ENCODE measurements at places on chromosomes 12 and 14.

- DNase-seq = no peak
Measured at GRCh38 chr14:31429791-31430190, 9.4 kb upstream of the HEATR5A start.

DNA sequence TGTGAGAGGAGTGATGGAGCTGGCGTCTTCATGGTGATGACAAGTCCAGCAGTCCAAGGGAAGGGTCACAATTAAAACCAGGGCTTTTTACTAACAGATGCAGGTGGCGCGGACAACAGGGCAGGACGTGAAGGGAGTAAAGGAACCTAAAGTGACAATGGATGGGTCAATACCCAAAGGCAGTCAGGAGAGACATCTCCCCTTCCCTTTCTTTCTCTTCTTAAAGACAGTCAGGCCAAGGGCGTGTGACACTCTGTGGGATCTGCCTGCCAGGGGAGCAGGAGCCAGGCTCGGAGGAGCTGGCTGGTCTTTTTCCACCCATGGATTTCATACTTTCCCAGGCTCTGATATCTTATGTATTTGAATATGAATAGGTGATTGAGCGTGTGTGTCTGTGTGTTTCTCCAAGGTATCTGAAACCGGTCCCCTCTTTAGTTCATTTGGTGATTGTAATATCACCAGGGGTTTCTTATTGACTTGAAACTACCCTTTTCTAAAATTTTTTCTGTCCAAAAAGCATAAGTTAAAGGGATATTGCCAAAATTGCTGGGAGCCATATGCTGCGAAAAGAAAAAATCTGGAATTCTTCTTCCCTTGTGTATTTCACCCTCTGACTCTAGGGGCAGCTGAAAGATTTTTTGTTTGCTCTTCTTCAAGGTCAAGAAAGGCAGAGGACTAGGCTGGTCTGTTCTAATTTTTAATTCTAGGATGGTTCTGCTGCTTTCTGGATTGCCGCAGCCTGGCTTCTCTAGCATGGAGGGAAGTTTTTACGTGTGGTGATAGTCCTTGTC lies 61.8 kb downstream of the FBXL14 start:
- DNase-seq = no peak

DNA sequence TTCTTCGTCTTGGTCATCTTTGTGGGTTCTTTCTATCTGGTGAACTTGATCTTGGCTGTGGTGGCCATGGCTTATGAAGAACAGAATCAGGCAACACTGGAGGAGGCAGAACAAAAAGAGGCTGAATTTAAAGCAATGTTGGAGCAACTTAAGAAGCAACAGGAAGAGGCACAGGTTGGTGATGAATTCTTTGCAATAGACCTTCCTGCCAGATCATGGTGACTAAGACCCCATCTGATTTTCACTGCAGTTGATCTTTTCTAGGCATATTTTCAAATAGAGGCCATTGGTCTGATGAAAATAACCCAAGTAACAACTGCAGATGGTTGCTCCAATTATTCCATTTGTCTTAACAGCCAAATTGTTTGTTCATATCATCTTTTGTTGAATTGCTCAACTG lies 114.4 kb downstream of the SCN8A start:
- DNase-seq = no peak

DNA sequence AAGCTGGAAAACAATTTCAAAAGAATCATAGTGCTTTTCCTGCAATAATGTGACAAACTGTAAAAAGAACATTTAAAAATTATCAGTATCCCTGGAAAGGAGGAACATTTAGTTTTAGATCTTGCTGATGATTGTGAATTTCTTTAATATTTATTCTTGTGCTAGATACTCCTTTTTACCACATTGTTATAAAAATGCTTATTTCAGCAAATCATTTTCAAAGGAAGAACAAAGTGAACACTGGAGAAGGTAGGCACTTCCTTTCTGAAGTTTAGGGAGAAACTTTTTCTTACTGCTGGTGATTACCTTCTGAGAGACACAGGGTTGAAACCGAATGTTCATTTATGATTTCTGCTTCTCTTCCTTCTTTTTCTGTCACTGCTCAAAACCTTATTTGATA lies 45.1 kb upstream of the C12orf75 start:
- no peak for DNase-seq

GRCh38 chr12:60689137-60689536 lies 1093.3 kb downstream of the SLC16A7 start:
- no peak for DNase-seq

- no peak for DNase-seq
Measured at GRCh38 chr12:66190519-66191370, 1.7 kb downstream of the IRAK3 start.

- no peak for DNase-seq
Measured at GRCh38 chr12:116172224-116172849, 105.2 kb downstream of the MED13L start.

DNA sequence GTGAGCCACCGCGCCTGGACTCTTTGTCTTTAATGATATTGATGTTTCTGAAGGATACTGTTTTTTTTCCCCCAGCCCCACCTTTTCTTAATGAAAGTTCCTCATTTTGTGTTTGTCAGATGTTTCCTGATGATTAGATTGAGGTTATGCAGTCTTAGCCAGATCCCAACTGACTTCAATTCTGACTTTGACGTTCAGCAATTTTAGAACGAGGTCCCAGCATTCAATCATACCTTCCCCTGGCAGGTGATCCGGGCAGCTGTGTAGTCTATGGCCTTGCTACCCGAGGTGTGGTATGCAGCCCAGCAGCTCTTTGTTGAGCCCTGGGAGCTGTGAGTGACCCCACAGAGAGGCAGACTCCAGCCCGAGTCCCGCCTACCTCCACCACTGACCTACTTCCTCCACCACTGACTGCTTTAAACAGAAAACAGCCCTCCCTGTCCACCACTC lies 82.7 kb downstream of the LGMN start:
- no peak for DNase-seq

GRCh38 chr14:86604561-86604960 lies 1074.6 kb downstream of the FLRT2 start:
- DNase-seq = no peak

DNA sequence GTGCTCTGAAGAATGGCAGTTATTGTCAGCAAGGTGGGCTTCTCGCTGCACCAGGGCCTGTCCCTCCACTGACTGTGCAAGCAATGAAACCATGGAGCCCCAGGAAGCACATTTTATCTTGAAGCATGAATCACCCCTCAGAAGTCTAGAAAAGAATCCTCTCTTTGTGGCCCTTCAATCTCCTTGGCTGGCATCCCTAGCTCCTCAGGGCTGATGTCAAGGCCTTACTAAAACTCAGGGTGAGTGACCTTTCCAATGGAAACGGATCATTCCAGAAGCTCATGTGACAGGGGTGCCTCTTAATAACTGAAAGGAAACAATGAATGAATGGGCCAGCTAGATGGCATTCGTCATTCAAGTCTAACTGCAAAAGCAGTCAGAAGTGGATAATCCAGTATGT lies 22.3 kb upstream of the PLEKHH1 start:
- DNase-seq = no peak

DNA sequence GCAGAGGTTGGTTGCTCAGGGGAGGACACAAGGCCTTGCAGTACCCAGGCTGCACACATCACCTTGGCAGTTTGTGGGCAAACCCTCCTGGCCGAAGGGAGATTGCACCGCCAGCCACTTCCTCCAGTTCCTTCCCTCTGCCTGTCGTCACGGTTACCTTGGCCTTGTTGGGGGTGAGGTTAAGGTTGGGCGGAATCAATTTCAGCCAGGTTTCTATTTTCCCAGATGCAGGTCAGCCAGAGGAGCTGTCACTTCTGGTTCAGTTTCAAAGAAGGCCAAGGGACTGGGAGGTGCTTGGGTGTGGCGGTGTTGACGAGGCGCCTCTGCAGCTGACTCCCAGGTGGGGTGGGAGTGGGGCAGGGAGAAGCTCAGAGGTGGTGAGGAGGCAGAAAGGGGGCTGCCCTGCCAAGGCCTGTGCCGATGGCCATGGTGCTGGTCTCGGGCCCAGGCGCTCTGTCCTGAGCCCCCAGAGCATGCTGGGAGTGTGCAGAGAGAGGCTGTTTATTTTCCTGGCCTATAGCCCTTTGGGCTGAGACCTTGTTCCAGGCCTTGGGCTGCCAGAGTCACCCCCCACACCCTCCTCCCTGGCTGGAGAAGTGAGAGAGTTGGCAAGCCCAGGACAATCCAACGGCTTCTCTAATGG lies 31.4 kb downstream of the JDP2 start:
- DNase-seq = peak; percentile 84

DNA sequence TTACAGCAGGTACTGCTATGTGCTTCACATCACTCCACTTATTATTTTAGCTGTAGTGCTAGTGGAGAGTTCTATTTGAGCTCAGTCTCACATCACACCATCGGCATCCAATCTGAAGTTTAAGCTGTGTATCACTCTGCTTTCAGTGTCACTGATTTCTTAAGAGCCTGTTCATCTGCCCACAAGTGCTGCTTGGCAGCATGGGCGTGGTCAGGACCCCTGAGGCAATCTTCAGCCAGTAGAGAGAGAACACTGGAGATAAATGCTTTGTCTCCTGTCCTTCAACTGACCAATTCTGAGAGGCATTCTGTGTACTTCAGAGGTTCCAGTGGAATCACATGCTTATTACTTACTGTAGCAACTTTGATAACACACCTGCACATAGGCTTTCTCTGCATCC lies 728.8 kb downstream of the RPS29 start:
- no peak for DNase-seq

- DNase-seq = no peak
Measured at GRCh38 chr12:101759396-101760047, 20.3 kb upstream of the SYCP3 start.

DNA sequence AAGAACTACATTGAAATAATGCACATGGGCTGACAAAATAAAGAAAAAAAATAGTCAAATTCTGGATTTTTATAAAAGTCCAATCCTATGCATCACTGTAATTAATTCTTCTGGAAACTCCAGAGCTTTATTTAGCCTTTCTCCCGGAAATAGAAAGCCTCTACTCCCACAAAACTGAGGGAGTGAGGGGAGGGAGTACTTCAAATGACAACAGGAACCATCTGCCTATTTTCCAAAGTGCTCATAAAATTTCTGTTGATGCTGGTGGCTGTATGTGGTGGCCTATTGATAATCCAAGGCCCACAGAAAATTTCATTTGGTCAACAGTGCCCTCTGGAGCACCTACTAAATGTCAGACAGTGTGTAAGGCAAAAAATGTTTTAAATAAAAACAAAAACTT lies 64.6 kb downstream of the KIF21A start:
- DNase-seq = no peak

DNA sequence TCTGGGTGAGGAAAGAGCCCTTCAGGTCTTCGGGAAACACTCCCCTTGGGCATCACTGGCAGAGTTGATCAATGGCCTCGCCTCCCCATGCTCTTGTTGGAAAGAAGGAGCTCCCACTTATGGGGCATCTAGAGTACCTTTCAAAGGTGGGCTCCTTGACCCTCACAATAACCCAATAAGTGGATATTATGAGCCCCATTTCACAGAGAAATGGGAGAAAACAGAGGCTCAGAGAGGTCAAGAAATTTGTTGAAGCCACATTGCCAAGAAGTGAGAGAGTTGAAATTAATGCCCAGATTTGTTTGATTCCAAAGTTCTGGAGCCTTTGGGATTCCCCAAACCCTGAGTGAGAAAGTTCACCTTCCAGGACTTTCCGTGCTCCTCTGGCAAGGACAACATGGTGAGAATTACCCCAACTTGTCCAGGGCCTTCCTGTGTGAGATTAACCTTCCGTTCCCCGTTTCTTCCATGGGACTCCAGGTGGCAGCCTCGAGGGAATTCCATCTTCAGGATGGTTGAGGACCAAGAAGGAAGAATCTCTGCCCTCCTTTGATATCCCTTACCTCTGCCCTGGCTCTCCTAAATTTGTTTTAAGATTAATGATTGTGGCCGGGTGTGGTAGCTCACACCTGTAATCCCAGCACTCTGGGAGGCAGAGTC lies 7.5 kb upstream of the CHD4 start:
- no peak for DNase-seq
